ENCODE measurements at places on chromosomes 2 and 18. TPM values are rescaled to one million over a fixed set of nuclear protein-coding genes. Genes with fewer than 3 reads are reported as not detected.

GRCh38 chr2:152962446-152962845 lies 244.0 kb downstream of the ARL6IP6 start:
- DNase-seq: peak; percentile 14

DNA sequence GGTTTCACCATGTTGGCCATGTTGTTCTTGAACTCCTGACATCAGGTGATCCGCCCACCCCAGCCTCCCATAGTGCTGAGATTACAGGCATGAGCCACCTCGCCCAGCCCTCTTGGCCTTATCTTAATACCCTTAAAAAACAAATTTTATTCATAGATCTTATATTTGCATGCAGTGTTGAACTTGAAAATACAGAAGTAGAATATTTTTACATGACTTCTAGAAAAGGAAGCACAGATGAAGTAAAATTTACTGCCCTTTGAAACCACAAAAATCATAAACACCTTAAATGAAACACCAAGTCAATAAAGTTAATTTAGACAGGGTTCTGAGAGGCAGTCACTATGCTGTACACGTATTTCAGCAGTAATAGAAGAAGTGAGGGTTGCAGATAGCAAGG lies 145.7 kb downstream of the CERS6 start:
- DNase-seq: no peak

DNA sequence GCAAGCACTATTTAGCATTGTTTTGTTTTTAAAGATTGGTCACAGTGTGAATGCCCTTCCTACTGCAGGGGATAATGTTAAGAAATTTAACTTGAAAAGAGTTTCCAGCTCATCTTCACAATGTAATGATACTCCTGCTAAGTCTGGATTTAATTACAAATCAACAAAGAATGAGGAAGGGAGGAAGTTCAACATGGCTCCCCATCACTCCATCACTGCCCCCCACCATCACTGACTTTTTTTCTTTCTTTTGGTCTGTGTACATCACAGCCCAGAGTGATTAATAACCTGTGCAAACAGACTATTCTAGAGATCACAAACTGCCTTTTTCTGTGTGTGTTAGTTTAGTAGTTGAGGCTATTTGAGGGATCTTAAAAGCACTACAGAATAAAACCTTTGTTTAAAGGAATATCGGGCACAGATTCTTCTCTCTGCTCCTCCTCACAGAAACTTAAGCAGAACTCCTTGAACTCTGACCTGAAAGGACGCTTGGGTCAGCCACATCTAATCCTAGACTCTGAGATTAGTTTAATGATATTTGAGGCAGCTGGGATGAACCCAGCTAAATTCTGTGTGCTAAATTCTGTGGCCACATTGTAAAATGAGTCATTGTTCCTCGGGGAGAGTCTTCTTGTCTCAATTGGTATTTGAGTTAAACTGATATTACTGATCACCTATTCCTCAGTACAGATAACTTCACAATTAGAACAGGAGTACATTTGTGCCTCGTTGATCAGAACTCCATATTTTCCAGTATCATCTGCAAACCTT lies 47.8 kb downstream of the SATB2 start:
- no peak for DNase-seq

GRCh38 chr2:182316950-182317349 lies 109.9 kb downstream of the PDE1A start:
- DNase-seq: no peak

DNA sequence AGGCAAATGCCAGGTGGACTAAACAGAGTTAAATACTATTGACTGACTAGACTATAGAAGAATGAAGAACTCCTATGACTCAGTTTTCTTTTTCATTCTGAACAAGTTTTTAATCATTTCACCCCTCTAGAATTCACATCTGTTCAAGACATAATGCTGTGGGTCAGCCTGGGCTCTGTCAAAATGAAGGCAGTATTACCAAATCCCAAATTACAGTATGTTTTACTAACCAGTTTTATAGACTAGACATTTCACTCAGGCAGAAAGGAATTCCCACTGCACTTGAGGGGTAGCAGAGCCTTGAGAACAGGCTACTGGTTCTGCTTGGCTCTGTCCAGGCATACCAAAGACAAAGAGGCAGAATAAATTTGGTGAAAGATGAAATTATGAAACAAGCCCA lies 511.7 kb downstream of the EPHA4 start:
- DNase-seq: no peak

DNA sequence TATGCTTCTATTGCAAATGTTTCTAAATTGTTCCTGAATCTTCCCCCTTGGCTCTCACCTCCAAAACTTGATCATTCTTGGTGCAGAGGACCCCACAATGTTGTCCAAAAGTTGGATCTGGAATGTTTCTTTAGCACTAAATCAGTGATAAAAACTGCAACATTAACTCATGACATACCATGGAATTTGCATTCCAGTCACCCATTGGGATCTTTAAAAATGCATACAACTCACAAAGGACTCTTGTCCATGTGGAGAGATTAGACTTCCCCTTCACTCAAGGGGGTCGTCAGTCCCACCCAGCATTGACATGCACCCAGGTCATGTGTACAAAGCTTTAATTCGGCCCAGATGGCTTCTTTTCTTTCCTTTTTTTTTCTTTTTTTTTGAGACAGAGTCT lies 169.3 kb downstream of the SETBP1 start:
- DNase-seq: no peak

DNA sequence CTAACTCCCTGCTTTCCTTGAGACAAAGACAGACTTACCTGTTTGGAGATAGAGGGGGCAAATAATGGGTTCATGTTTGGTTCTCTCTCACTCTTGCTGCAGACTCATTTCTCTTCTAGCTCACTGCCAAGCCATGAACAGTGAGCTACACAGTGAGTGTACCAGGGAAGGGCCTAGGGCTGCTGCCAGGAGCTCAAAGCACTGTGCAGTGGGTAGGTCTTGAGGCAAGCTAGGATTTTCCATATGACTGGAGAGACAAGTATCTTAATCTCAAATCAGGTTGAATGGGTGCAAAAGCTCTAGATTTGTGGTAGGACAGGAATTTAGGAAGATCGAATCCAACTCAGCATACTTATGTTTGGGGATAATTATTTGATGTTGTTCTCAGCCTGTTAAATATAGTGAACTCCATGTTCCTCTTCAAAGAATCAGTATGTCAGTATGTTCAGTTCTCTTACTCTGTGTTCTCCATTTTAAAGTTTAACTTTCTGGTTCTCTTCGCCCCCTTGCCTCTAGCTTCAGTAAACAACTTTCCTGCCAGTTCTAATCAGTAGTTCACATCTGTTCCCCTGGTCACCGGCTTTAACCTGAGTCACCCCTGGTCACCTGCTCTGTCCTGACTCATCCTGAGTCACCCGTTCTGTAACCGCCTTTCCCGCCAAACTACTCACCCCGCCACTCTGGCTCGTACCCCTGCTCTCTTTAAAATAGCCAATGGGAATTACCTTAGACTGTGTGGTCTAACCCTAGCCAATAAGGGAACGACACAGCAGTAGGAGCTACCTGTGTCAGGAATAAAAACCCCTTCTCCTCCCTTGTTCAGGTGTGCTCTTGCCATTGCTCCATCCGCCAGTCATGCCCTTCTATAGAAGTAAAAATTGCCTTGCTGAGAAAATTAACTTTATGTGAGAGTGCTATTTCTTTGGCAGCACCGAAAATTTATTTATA lies 21.9 kb downstream of the SLC25A52 start:
- DNase-seq: no peak

GRCh38 chr18:26854292-26854881 lies 11.1 kb downstream of the AQP4 start:
- DNase-seq: no peak

GRCh38 chr18:320155-320554 lies 52.3 kb upstream of the THOC1 start:
- DNase-seq: no peak

NTSR2 gene
- not detected for total RNA-seq

SERPINB7 gene
- total RNA-seq: 0.16 TPM

CELF4 gene
- total RNA-seq: not detected

RAD51AP2 gene
- total RNA-seq: not detected

CCDC178 gene
- total RNA-seq: not detected
